Activated CD8-positive, alpha-beta memory T cell treated with anti-CD3 and anti-CD28 coated beads, Interleukin-2, amount 10 ng/mL, durations not matched to agents 7 days and 5 days (primary cell): ENCODE measurements at places on chromosomes 5 and 9. TPM values are rescaled to one million over a fixed set of nuclear protein-coding genes. Genes with fewer than 3 reads are reported as not detected.

The MYOZ3 gene
- not detected for total RNA-seq

The SEMA6A gene
- total RNA-seq = not detected

The ALDH7A1 gene
- 2.8 TPM for total RNA-seq

The CHSY3 gene
- total RNA-seq = not detected

The MZB1 gene
- total RNA-seq = 61.1 TPM

GRCh38 chr5:111453747-111454146 lies 58.6 kb downstream of the STARD4 start:
- no peak for DNase-seq

DNA sequence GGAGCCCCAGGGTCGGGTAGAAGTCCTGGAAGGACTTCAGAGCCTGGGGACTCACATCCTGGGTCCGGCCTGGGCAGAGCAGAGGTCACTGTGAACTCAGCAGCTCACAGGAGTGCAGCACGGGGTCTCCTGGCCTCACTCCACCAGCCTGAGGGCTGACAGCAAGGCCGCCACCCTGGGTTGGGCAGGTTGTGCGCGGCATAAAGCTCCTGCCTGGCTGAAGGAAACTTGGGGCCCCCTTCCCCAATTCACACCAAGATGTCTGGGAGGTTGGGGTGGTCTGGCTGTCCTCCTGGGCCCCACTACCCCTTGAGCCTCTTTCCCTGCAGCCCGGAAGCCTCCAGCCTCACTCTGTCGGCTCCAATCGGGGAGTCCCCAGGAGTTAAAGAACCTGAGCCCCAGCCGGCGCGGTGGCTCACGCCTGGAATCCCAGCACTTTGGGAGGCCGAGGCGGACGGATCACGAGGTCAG lies 2.1 kb downstream of the LCN15 start:
- DNase-seq = no peak

DNA sequence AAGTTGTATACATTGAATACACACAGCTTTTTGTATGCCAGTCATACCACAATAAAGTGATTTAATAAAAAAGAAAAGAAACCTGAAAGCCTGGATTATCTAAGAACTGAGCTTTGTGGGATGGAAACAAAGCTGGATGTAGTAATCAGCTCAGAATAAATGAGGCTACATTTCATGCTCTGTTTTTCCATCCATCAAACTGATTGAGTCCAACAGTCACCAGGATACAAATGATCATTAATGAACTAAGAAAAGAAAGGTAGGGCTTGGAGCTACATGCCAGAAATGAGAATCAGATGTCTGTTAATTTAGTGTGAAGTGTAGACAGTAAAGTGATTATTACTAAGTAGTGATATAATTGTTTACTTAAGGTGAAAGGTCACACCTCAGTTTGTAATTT lies 109.8 kb upstream of the TARS1 start:
- DNase-seq = no peak

GRCh38 chr5:61904730-61905129 lies 401.3 kb upstream of the KIF2A start:
- no peak for DNase-seq

DNA sequence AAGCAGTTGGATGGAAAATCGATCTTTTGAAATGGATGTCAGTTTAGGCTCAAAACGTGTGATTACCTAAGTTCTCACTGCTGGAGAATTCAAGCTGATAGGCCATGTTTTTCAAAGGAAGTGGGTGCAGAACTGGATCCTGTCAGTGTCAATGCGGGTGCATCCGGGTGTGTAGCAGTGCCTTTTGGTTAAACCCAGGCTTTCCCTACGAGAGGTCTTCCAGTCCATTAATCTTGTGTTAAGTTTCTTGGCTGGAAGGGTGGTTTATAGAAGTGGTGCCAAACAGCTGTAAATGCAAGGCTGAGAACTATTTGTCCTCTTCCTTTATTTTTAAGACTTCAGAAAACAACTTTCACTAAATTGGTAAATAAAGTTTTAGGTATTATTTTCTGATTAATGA lies 71.9 kb downstream of the DAPK1 start:
- no peak for DNase-seq

DNA sequence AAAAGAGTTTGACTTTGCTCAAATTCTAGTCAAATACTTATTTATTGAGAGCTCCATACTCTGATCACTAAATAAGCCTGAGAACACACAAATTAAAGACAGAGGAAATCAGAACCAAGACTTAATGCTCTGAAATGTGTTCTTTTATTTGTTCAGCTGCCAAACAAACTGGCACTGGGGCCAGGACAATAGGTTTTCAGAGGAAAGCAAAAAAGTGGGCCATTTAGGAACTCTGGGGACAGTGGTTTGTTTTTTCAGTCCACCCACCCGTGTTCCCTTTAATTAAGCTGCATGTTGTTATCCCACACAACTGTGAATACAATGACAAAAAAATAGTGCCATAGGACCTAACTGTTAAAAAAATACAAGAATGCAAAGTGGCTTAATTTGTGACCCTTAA lies 95.4 kb upstream of the RETREG1 start:
- DNase-seq = no peak

DNA sequence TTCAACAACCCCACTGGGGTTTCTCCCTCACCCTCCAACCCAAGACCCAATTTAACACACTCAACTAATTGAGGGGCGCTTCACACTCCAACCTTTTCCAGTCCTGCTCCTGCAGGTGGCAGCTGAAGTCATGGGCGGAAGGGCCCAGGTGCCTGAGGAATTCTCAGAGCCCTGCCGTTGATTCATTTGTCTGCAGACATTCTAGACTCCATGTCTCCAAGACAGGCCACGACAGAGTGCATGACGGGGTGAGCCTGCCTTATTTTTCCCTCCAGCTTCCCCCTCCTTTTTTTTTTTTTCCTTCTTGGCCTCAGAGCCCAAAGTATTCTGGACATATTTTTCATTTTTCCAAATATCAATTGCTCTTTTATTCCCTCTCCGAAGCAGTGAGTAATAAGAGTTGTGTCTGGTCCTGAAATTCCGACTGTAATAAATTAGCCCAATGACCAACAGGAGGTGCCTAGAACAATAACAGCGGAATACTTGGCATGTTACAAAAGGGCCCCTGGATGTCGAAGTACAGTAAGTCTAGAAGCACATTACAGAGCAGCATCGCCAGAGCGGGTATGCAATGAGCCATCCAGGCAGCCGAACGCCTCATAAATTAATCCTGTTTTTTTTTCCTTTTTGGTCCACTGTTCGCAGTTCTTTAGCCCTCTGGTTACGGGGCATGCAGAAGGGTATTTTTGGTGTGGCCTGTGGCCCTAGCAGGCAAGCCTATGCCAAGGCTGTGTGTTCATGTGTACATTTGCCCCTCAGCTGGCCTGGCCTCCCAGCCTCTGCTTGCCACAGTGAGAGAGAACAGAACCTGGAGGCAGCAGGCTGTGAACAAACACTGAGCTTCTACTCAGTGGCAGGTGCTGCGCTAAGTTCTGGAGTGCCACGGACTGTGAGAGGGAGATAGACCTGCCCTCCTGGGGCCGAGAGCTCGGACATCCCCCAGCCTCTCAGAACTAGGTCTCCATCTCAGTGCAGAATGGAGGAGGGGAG lies 8.6 kb upstream of the SMIM23 start:
- no peak for DNase-seq

- DNase-seq = no peak
These were observed 16.8 kb downstream of the SERINC5 start for GRCh38 chr5:80238778-80239679.

DNA sequence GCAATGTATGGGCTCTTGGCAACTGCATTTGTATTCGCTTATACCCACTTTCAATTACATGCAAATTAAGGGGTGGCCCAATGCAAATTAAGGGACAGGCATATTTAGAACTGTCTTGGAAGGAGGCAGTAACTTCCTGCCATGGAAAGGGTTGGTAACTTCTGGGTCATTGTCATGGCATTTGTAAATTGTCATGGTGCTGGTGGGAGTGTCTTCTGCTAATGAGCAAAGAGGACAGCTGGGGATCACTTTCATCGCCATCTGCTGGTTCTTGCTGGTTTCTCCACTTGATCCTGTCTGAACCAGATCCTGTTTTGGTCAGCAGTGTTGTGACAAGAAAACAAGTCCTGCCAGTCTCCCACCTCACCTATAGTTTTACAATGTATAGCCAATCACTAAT lies 23.3 kb upstream of the UGT3A2 start:
- no peak for DNase-seq

GRCh38 chr5:82820188-82820587 lies 257.0 kb downstream of the TMEM167A start:
- no peak for DNase-seq

GRCh38 chr9:82363198-82363597 lies 374.6 kb downstream of the SPATA31D1 start:
- no peak for DNase-seq

DNA sequence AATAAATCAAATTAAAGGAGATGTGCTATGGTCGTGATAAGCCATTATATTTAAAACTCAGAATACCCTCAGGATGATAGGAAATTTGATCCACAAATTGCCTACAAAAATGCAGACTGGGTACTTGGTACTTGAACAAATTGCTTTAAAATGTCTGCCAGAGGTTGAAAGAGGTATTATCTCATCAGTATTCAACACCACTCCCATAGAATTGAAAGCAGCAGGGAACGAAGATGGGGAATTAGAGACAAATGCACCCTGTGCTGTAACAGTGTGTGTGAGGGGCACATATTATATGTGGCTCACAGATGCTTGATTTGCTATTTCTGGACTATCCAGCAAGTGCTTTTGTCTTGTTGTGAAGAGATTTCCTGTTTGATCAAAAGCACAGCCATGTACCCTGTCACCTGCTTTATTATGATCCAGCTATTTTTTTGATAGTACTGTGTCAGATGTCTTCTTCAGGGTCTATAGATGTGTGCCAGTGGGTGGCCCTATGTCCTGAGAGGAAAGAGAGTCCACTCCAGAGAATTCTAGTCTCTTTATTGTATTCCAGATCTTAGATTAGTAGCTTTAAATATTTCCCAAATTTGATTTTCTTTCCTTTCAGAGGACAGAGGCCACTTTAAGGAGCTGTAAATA lies 120.1 kb downstream of the XRCC4 start:
- no peak for DNase-seq

DNA sequence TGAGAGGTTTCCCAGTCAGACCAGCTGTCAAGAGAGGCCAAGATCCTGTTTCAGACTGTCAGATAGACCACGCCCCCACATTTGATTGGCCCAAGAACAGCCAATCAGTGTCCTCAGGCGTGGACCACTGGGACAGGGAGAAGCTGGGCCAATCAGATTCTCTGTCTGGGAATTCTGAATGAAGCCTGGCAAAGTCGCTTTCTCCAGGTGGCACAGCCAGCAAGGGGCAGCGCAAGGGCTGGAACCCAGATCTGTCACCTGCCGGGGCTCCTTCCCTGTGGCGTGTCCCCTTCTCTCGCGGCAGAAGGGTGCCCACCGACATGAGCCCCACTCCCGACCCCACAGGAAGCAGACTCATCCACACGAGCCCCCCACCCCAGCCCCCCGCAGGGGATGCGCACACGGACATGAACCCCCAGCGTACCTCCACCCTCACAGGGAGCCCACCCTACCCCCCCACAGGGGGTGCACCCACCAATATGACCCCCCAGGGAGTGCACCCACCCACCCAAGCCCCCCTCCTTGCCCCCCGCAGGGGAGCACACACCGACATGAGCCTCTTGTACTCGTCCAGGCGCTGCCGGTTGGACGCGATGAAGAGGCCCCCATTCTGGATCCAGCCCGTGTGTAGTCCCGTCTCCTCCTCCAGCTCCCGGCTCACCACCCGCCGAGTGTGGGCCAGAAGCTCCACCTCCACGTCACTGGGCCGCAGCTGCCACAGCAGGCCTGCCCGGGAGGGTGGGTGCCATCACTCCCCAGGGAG lies 6.1 kb downstream of the SARDH start:
- no peak for DNase-seq

DNA sequence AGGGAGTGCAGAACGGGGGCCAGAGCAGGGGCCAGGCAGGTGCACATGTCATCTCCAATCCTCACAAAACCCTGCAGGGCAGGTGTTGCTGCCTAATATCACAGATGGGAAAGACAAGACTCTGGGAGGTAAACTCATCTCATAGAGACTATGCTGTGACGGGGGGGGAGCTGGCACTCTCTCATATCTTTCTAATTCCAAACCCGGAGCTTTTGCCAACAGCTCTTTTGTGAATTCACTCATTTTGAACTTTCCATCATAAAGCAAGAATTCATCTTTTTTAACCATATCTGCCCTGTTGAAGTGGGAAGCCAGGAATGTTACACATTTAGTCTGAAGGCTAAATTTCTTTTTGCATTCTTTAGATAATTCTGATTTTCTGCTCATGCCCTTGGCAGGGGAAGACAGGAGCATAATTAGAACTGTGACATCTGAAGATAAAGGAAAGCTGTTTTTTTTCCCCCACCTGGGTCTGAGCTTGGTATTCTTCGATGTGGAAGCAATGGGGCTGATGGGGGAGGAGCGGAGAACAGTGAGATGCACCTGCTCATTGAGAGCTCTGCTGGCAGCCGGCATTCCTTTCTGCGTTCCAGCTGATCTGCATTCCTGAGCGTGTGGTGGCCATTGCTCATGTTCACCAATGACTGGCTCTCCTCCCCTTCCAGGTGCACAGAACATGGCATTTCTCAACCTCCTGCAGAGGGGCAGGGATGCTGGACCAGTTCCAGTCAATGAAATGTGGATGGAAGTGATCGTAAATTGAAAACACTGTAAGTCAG lies 159.2 kb downstream of the NSG2 start:
- no peak for DNase-seq

- DNase-seq = no peak
These were observed 2.3 kb downstream of the DNLZ start for GRCh38 chr9:136361047-136361753.

DNA sequence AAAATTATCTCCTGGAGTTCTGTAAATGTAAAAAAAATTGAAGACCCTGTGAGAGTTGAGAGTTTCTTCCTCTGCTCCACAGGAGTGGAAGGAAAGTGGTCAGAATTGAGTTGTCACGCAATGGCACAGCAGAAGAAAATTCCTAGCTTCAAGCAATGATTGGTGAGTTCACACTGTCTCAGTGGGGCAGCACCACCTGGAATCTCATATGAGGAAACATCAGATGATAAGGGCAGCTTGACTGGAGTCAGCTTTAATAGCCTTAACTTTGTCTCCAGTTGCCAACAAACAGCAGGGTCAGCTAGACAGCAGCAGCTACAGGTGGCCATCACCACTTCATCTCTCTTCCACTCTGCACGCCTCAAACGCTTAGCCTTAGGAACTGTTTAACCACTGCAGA lies 211.1 kb downstream of the EFNA5 start:
- DNase-seq = no peak

GRCh38 chr5:1745796-1746370 lies 53.8 kb downstream of the MRPL36 start:
- no peak for DNase-seq
